ENCODE measurements at places on chromosomes 13 and 19. TPM values are rescaled to one million over a fixed set of nuclear protein-coding genes. Genes with fewer than 3 reads are reported as not detected.

- DNase-seq: no peak
These were observed 64.9 kb downstream of the MBD3L1 start for GRCh38 chr19:8897106-8897505.

DNA sequence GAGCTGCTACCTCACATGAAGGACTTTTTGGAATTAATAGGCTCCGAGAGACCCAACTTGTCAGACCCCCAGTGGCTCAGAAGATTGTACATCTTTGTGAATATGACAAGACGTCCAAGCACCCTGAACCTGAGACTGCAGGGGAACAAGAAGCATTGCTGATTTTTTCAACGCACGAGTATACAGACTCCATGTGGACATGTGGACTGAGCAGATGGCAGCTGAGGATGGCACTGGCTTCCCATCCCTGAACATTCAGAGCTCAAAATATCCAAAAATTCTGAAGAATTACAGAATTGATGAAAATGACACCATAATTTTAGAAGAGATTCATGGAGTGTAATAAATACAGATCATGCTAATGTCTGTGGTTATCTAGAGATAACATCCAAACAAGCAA, 254.1 kb downstream of the MZT1 start:
- no peak for DNase-seq

The KLK5 gene
- not detected for total RNA-seq

The PGLYRP2 gene
- total RNA-seq: not detected
